Esophagus squamous epithelium (tissue), 5 donors: ENCODE measurements at places on chromosomes 7 and 10.

DNA sequence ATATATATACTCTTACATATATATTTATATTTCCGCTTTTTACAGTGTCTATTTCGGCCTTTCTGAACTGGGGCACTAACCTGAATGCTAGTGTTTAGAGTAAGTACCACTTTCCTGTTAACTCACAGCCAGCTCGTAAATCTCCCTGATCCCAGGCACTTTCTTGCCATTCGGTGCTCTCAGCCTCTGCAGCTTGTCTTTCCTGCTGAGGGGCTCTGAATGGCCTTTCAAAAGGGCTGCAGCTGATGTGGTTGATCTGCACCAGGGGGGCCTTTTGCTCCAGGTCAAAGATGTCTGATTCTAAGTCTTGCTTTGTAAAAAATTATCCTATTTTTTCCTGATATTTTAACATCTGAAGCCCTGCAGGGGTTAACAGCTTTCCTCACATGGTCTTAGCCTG lies 25.5 kb upstream of the HPS1 start:
- DNase-seq, result no peak

DNA sequence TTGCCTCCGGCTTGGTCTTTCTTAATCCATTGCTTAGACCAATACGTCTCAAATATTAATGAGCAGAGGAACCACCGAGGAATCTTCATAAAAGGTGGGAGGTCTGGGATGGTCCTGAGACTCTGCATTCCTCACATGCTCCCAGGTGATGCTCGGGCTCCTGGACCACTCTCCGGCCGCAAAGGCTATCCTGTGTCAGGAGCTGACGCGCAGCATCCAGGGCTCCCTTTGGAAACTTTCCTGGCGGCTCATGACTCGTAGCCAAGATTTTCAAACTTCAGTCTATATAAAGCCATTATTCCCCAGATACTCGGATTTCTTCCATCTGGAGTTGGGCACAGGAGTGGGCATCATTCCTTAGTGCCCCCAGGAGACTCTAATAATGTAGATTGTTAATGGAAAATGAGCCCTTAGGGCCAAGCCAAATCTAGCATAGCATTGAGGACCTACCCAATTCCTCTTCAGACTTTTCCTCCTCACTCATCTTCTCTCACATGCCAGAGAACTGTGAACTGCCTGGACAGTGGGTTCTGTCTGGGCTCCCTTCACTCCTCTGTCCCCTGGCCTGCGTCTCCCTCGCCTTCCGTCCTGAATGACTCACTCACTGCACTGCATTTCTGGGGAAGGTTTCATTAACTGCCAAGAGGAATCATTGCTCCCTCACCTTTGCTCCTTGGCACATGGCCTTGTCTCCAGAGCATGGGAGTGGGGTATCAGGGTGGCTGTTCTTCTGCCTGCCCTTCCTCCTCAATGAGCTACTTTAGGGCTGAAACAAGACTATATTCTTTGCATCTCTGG lies 89.3 kb downstream of the MKI67 start:
- DNase-seq, result no peak

- no peak for DNase-seq
Measured at GRCh38 chr10:36188080-36188453, 546.0 kb upstream of the FZD8 start.

DNA sequence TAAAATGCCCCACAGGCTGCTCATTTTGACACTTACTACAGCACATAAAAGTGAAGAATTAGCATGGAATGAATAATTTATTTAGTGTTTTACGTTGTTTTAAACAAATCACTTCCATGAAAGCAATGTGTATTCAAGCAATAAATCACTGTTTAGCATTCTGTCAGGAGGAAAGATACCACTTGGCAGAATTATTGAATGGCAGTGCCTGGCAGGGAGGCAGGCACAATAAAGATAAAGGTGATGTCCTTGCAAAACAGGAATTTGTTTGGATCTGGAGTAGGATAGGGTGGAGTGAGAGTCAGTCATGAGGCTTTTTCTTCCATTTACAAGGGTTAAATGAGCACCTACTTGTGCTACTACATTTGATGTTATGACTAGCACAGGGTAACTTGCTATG lies 190.8 kb downstream of the SORCS1 start:
- no peak for DNase-seq

GRCh38 chr10:58952747-58953466 lies 223.5 kb upstream of the PHYHIPL start:
- DNase-seq, result no peak

GRCh38 chr10:90373911-90374310 lies 483.9 kb downstream of the HTR7 start:
- DNase-seq, result no peak

DNA sequence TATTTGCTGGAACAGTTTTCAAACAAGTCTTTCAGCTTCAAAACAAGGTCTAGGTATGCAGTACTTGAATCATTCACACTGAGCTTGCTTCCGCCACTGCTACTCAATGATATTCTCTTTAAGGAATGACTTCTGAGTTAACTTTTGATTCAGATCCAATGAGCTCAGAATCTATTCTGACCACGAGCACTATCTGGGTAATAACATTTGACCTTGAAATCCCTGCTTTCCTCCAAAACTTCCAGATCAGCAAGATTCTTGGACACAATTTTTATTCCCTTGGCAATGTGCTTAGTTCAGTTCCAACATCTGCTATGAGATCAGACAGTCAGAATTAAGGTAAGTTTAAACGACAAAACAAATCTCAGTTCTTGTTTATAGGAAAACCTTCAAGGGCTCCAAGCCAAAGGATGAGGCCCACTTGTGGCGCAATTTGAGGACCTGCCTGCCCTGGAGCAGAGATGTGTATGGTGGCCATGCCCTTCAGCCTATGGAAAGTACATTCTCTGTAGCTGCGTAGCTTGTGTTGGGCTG lies 87.2 kb downstream of the RNF216 start:
- DNase-seq, result no peak

DNA sequence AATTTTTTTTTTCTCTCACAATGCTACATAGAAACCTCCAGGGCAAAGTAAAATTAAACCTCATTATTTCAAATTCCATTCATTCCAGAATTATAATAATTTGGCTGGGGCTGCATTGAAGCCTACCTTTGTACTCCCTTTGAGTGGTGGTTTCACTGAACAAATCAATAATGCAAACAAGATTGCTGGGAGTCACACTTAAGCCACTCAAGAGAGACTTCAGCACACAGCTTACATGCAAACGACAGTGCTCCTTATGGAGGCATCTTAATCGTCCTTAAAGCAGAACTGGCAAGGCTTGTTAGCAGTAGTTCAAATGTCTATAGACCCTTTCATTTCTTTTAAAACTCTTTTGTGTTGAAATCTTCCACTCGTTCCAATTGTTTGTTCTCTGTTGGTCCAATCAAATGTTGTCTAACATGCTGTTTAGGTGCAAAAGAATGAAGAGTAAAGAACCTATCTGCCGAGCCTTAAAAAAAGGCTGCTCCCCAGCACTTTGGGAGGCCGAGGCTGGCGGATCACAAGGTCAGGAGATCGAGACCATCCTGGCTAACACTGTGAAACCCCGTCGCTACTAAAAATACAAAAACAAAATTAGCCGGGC lies 294.9 kb downstream of the FGFR2 start:
- DNase-seq, result no peak
